ENCODE measurements at places on chromosomes 6 and 20. TPM values are rescaled to one million over a fixed set of nuclear protein-coding genes. Genes with fewer than 3 reads are reported as not detected.

Gene PRKN
- 0.15 TPM for polyA plus RNA-seq

Gene PRICKLE4
- polyA plus RNA-seq = 0.55 TPM

Gene RNF39
- 5.3 TPM for polyA plus RNA-seq

Gene SAMD5
- 0.76 TPM for polyA plus RNA-seq

Gene DLGAP4
- polyA plus RNA-seq = 31.1 TPM

Gene PFDN4
- polyA plus RNA-seq = 61.8 TPM

Gene MOXD1
- 2.5 TPM for polyA plus RNA-seq

Gene KCNK16
- polyA plus RNA-seq = not detected

Gene SNHG17
- 101 TPM for polyA plus RNA-seq

Gene TREML2
- polyA plus RNA-seq = 0.18 TPM

Gene TSHZ2
- 0.77 TPM for polyA plus RNA-seq

All from foreskin keratinocyte (primary cell).